Ecto neural progenitor cell (in vitro differentiated cells): ENCODE measurements at places on chromosomes 6 and 20.

DNA sequence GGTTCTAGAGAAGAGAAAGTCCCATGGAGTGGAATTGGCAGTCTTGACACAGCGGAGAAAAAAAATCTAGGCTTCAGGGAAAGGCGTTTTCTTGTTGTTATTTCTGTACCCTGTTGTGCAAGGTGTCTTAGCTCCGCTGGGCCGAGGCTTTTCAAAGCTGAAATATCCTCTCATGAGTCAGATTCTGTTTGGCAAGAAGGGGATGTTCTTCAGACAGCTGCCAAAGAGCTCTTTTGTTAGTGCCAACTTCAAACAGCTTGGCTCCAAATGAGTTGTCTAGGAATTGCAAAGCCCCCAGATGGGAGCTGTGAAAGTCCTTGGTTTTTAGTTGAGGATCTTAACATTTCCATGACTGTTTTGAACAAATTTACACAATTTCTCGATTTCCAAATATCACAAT is 45.6 kb downstream of the LRRN4 start:
- DNase-seq, result no peak

GRCh38 chr6:56529594-56530191 is 113.0 kb downstream of the DST start:
- DNase-seq, result no peak

GRCh38 chr6:45436544-45437438 is 59.1 kb upstream of the SUPT3H start:
- DNase-seq, result no peak

DNA sequence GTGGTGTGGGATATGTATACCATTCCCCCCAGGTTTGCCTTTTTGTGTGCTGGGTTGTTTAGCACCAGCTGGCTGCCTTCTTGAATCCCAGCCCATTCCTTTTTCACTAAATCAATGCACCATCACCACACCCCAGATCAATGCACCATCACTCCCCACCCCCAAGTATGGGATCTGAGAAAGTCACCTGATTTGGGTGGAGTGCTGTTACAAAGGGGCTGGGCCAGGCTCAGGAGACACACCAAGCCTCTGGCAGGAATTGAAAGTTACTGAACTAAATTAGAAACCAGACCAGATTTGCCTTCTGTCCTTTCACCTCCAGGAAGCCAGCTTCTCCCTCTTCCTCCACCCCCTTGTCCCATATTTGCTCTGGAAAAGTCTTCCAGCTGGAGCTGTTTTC is 19.6 kb upstream of the PKHD1 start:
- DNase-seq, result no peak

- no peak for DNase-seq
Observed at GRCh38 chr20:1535420-1536175, 21.9 kb downstream of the SIRPD start.

GRCh38 chr20:25212242-25212641 is 16.7 kb downstream of the ENTPD6 start:
- no peak for DNase-seq
